ENCODE measurements at places on chromosomes 3 and 15.
A peak's percentile ranks its signal among the peaks of the same experiment; 100 is the strongest.

- DNase-seq = peak; percentile 65
Measured at GRCh38 chr3:52277071-52277964, 1.1 kb downstream of the WDR82 start.

DNA sequence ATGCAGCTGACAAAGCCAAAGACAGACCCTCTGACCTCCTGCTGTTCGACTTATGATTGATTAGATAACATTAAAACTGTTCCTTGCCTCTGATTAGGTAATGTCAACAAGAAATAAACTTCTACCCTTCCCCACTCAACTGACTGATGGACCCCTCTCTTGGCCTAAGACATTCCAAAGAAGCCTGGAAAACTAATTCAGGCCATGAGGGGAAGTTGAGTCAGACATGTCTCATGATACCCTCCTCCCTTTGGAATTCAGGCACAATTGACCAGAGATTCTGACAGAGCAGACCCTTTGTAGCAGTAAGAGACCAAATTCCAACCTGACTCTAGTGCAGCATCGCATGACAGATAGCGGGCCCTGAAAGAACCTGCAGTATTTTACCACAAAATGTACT is 354.5 kb downstream of the OCA2 start:
- no peak for DNase-seq

DNA sequence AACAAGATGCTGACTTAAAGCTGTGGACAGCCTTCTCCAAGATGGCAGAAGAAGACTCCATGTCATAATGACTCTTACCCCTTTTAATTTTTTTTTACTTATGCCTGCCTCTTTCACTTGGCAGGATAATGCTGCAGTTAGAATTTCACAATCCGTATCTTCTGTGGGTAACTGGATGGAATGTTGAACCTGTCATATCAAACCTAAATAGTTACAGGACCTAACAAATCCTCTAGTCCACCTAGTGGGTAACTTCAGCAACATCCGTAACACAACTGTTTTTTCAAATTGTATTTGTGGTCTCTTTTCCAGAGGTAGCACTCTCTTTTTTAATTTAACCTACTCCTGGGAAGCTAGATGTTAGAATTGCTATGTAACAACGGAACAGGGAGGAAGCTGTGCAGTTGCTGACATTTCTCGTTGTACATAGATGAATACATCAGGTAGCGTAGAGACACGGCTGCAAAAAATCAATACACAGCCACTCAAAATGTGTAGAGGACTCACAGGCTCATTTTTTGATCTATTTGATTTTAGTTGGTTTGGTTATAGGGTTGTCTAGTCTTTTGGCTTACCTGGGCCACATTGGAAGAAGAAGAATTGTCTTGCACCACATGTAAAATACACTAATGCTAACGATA is 43.9 kb upstream of the TRPM1 start:
- no peak for DNase-seq

- DNase-seq = no peak
Measured at GRCh38 chr15:49848282-49848724, 227.5 kb downstream of the DTWD1 start.

Data from GM13977 (cell line).